ENCODE measurements at places on chromosomes 2 and 18.
A peak's percentile ranks its signal among the peaks of the same experiment; 100 is the strongest.

GRCh38 chr2:38615237-38615636 is 12.5 kb upstream of the HNRNPLL start:
- no peak for DNase-seq

GRCh38 chr2:12624905-12625598 is 91.7 kb upstream of the TRIB2 start:
- DNase-seq = no peak

- DNase-seq = no peak
Observed at GRCh38 chr18:25047983-25048382, 304.0 kb downstream of the ZNF521 start.

GRCh38 chr2:138853296-138853695 is 73.1 kb upstream of the NXPH2 start:
- DNase-seq = no peak

GRCh38 chr2:127398239-127398590 is 10.4 kb upstream of the MAP3K2 start:
- peak; percentile 99 for DNase-seq

GRCh38 chr2:191311-192190 is 72.3 kb downstream of the SH3YL1 start:
- DNase-seq = no peak

DNA sequence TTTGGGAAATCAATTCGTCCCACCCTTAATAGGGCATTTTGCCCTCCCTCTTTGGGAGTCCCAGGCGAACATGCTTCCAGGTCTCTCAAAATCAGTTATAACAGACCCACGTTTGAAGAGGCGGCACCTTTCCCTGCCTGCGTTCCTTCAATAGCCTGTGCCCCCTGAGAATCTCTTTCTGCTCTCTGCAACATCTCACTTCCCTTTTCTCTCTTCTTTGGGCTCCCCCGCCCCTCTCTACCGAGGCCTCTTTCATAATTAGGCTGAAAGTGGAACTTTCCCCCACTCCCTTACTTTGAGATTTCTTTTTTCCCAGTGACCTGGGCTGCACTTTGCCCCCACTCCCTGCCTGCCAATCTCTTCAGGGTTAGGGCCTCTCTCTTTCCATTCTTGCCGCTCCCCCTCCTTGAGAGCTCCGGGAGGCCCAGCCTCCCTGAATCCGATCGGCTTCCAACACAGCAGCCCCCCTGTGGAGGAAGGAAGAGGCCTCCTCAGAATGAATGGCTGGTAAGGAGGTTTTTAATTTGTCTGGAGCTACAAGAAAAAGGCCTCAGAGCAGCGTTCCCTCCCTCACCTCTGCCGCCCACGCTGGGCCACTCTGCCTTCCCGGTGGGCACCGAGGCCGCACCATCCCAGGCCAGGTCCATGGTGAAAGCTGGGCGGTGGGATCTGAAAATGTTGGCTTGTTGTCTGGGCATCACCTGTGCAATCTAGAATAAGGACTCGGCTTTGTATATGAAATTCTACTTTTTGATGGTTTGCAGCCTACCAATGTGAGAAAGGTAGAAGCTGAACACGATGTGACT is 162.6 kb upstream of the SIX3 start:
- no peak for DNase-seq

DNA sequence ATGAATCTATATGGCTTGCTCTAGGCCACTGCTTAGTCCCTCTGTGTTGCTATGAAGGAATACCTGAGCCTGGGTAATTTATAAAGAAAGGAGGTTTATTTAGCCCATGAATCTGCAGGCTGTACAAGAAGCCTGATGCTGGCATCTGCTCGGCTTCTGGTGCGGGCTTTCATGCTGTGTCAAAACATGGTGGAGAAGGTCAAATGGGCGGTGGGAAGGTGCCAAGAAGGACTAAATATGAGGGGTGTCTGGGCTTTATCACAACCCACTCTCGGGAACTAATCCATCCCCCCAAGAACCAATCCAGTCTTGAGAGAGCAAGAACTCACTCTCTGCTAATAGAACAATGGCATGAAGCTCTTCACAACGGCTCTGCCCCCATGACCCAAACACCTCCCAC is 481.6 kb downstream of the EIPR1 start:
- DNase-seq = no peak

DNA sequence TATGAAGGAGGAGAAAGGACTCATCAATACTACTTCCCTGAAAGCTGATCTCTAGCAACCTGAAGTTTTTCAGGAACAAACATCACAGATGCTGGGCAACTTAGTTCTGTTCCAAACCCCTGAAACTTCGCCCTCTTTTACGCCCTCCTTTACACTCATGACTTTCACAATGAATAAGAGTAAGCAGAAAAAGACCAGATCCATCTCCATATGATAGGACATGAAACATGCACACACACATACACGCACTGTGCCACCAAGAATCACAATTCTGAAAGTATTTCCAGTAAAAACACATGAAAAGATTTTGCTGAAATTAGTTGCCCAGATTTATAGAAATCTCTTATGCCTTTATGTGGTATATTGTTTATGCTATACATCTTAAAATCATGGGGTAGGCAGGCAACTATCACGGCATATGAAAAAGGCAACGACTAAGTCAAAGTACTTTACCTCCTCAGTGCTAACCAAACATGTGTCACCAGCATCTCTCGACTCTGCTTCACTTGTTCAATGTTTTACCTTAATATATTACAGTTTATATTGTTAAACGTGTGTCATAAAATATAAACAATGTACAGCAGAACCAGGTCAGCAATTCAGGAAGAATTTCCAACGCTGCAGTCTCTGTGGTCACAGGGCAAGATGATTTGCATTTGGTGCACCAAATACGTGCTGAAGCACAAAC is 47.8 kb downstream of the NHEJ1 start:
- DNase-seq = no peak

- no peak for DNase-seq
Observed at GRCh38 chr2:28465148-28465885, 30.5 kb upstream of the PLB1 start.

GRCh38 chr18:62069556-62069955 is 117.3 kb downstream of the PIGN start:
- no peak for DNase-seq

DNA sequence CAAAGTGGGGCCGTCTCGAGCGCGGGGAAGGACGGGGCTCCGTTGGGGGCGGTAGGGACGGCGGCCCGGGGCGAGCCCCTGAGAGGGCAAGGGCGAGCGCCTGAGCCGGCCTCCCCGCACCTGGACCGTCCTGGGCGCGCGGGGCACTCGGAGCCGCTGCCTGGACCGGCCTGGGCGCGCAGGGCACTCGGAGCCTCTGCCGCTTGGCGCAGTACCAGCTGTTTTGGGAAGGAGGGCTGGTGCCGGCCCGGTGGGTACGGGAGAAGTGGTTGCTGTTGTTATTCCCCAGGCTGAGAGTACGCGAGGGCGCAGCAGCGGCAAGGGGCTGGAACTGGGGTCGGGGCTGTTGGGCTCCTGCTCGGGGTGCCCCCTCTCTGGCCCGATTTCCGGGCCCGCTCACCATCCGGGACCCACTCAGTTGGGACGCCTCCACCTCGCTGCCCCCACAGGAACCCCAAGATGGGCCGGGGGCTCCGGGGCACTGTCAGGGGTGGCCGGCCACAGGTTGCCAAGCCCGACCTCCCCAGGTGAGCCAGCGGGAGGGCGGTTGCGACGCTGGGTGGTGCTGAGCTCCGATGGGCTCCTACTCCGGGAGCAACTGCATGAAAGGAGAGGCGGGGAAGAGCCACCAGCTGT is 579 bp downstream of the ARHGEF4 start:
- DNase-seq = no peak

- DNase-seq = no peak
Observed at GRCh38 chr2:3432693-3433338, 53.3 kb downstream of the TRAPPC12 start.

GRCh38 chr2:218187296-218188015 is 20.7 kb upstream of the CXCR1 start:
- no peak for DNase-seq

GRCh38 chr2:216392018-216392562 is 19.8 kb upstream of the MARCHF4 start:
- no peak for DNase-seq

- no peak for DNase-seq
Observed at GRCh38 chr18:35510076-35510651, 12.4 kb upstream of the INO80C start.

DNA sequence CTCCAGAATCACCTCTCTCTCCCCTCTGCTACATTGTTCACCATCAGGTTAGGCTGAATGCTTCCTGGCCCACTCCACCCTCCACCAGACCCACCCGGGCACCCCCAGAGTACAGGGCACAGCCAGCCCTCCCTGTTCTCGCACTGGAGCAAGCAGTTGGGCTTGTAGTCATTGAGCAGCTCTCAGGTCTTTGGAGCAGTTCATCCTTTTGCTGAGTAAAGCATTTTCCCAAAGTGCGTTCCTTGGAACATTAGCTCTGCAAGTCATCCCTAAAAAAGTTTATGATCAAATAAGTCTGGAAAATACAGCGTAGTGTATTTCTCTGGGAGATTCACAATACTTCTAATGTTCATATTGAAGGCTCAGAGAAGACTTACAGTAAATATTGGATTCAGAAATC is 103.5 kb upstream of the DAPL1 start:
- no peak for DNase-seq

Data from HS-27A (cell line).